ENCODE measurements at places on chromosomes 7 and 10.

GRCh38 chr10:102243309-102243708 is 2.0 kb upstream of the PITX3 start:
- no peak for DNase-seq

GRCh38 chr10:26843736-26844135 is 17.0 kb downstream of the ABI1 start:
- no peak for DNase-seq

- no peak for DNase-seq
Observed at GRCh38 chr10:85851325-85851724, 515.3 kb downstream of the GRID1 start.

GRCh38 chr7:35865287-35865686 is 64.4 kb downstream of the SEPTIN7 start:
- no peak for DNase-seq

DNA sequence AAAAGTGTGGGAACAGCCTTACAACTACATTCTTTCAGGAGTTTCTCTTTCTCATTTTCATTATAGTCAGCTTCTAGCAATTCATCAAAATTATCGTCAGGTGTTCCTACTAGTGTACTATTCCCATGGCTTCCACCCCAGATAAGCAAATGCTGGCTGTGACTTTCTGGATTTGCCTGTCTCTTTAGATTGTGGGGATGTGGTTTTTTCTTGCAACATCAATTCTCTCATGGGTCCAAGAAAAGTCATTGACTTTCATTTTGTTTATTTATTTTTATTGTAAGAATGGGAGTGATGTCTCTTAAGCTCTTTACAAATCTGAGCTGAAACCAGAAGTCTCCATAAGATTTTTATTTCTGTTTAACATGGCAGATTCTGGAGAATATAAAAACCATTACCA is 349.7 kb upstream of the SEMA3C start:
- no peak for DNase-seq

GRCh38 chr7:117837841-117838240 is 35.4 kb downstream of the CTTNBP2 start:
- DNase-seq: no peak

DNA sequence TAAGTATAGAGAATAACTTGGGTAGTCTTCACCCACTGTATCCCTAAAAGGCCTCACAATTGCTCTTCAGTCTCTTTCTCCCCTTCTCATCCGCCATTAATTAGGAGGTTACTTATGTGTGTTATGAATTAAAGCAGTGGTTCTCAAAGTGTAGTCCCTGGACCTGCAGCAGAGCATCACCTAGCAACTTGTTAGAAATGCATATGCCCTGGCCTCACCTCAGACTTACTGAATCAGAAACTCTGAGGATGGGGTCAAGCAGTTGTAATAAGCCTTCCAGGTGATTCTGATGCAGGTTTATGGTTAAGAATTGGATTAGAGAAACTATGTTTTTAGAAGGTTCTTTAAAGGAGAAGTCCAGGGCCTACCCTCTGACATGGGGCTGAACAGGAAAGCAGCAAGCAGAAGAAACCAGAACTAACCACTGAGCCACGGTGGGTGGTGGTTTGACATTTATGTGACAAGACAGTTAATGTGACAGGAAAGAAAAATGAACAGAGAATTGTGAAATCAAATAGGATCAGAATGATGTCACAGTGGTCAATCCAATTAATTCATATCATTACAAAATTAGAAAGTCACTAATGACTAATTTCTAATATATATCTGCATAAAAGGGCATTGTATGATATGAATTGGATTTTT is 37.6 kb downstream of the ENTPD1 start:
- peak; percentile 87 for DNase-seq

DNA sequence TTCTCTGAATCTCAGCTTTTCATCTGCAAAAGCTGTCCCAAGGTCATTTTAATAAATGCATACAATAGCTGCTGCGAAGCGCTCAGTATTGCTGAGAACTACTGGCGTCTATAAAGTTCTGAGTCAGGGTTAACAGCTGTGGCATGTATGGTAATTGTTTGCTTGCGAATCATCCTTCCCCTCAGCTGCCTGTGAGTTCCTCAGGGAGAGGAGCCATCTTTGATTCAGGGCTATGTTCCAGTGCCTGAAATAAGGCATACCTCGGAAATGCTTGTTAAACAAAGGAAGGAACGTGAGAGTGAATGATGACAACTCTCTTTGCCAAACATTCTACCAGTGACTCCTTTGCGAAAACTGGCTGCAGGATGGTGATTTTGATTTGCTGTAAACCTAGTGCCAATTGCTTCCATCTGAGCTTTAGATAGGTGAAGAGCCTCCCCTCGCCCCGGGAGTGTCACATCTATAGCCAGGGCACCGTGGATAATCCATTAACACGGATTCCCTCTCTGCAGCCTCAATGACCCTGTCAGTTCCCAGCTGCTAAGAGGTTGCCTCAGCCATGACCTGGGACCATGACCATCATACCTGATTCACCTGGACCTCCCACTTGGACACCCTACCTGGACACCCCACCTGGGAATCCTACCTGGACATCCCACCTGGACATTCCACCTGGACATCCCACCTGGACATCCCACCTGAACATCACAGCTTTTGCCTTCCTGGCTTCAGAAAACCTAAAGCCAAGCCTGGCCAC is 39.6 kb downstream of the GPRIN2 start:
- DNase-seq: no peak

- no peak for DNase-seq
Observed at GRCh38 chr10:128781637-128782036, 655.4 kb upstream of the MKI67 start.

- no peak for DNase-seq
Observed at GRCh38 chr10:99672884-99673283, 13.6 kb downstream of the ENTPD7 start.

DNA sequence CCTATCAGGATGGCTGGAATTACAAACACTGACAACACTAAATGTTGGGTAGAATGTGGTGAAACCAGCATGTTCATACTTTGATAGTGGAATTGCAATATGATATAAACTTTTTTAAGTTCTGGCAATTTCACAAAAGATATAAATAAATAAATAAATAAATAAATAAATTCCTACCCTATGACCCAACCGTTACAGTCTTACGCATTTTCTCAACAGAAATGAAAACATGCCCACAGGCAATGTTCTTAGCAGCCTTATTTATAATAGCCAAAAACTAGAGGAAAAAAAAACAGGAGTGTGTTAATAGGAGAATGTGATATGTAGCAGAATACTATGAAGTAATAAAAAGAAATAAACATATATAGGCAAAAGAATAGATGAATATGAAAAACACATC is 318.9 kb downstream of the IPMK start:
- DNase-seq: no peak

Data from HL-60 (cell line).